Ascending aorta (tissue), 2 donors: ENCODE measurements at places on chromosomes 7 and 10.

DNA sequence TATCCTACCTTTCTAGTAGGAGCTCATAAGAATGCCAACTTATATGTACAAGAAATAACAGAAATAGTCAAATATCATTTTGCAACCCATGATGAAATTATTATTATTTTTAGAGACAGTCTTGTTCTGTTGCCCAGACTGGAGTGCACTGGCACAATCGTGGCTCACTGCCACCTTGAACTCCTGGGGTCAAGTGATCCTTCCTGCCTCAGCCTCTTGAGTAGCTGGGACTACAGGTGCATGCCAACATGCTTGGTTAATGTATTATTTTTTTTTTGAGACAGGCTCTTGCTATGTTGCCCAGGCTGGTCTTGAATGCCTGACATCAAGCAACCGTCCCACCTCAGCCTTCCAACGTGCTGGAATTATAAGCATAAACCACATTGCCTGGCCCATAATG is 44.8 kb downstream of the TNPO3 start:
- DNase-seq = no peak

DNA sequence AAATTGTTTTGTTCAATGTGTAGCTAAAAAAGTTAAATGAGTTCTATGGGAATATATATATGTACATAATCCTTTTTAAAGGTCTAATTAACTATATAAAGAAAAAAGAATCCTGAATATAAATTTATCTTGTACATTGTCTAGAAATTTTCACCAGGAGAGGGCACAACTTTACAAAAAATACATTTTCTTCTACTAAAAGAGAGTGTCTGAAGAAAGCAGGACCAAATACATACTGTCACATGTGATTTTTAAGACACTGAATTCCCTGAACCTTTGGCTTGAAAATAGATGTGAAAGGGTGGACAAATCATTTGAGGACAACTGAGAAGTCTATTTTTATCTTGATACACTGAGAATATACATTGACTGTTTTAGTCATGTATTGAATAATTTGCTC is 204.3 kb downstream of the DGKB start:
- no peak for DNase-seq

GRCh38 chr7:20783700-20784387 is 2.8 kb downstream of the SP8 start:
- DNase-seq = no peak

DNA sequence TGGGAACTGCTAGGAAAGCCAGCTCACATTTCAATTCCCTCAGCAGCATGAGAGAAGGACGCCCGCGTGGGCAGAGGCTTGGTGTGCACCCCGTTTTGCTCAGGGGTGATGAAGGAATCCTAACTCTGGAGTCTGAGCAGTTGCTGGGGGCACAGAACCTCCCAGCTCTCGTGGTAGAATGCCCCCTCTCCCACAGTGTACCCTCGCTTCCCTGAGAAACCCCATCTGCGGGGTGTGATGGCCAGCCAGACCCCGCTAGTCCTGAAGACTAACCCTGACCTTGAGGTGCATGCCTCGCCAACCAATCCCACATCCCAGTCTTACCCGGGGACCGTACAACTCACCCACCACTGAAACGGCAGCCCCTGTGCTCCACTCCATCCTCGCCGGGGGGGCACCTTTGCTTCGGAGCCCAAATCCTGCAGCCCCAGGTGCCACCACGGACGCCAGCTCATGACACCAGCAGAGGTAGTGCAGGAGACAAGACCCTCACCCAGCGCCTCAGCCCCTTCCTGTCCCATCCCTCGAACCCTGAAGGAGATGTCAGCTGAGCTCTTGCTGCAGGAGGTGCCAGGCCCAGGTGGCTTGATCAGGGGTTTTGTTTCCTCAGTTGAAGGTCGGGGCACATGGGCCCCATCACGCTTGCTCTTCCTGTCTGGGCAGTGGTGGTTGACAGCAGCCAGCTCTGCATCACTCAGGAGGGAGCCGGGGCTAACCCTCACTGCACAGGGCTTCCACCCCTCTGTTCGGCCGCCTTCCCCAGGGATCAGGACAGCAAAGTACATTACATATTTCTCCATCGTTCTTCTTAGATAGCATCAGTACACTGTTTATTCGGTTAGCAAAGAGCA is 236.5 kb downstream of the MGMT start:
- no peak for DNase-seq

DNA sequence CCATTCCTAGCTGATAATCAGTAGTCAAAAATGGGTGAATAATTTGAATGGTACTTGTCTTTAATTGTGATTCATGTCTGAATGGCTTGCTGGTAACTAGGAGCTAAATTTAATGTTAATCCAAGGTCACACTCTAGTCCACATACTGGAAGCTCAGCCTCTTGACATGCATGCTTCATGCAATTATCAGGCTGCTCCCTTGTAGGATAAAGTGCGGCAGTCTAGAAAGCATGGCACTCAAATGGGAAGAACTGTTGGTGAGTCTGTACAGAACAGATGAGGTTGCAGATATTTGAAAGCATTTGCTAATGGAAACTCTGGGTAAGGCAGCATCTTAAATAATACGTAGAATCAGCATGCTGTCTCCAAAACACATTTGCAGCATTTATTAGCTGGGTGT is 499.4 kb downstream of the AUTS2 start:
- no peak for DNase-seq

DNA sequence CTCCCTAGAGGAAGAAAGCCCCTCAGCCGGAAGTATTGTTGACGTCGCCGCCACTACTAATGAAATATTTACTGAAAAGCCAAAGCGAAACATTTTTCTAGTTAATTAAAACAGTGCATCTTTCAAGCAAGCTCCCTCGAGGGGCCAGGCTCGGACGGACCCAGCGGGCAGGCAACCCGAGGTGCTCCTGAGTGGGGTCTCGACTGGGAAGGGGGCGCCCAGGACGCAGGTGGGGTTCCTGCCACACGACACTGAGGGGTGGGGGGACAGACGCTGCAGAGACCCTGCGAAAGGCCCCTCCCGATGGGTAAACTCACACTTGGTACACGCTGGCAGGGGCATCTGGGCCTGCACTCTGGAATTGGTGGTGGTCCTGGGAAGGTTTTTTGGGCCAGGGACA is 72.4 kb upstream of the ADGRA1 start:
- DNase-seq = no peak

DNA sequence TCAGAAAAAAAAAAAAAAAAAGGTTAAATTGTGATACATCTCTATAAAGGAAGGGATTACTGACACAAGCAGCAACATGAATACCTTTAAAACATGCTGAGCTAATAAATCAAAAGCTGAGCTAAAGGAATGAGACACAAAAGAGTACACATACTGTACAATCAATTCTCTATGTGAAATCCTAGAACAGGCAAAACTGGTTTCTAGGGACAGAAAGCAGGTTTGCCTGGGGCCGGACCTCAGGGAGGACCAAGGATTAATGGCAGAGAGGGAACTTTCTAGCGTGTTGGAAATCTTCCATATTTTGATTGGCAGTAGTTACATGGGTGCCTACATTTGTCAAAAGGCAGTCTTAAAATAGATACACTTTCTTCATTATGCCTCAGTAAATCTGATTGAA is 52.5 kb downstream of the KLRG2 start:
- DNase-seq = no peak

DNA sequence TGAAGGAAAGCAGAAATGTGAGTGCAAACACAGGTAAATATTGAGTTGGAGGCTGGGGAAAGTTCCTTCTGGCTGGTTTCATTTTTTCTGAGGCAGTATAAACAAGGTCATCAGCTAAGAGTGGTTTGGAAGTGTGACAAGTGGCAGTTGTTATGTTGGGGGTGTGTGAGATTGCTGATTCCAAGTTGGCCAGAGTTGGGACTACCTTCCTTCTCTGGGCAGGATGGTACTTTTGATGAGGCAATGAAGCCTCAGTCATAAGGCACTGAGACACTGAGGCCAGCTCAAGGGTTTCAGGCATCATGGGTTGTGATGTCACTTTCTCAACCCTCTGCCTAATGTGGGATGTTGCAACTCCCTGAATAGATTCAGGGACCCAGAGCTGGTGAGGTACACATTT is 8.2 kb upstream of the PTTG1IP2 start:
- no peak for DNase-seq

- no peak for DNase-seq
Observed at GRCh38 chr10:104690101-104690500, 49.0 kb downstream of the SORCS3 start.

GRCh38 chr7:142272841-142273240 is 15.0 kb upstream of the PRSS58 start:
- DNase-seq = no peak

GRCh38 chr7:98569691-98570337 is 47.3 kb upstream of the NPTX2 start:
- DNase-seq = no peak

- DNase-seq = no peak
Observed at GRCh38 chr7:123828805-123829204, 16.2 kb upstream of the HYAL4 start.

DNA sequence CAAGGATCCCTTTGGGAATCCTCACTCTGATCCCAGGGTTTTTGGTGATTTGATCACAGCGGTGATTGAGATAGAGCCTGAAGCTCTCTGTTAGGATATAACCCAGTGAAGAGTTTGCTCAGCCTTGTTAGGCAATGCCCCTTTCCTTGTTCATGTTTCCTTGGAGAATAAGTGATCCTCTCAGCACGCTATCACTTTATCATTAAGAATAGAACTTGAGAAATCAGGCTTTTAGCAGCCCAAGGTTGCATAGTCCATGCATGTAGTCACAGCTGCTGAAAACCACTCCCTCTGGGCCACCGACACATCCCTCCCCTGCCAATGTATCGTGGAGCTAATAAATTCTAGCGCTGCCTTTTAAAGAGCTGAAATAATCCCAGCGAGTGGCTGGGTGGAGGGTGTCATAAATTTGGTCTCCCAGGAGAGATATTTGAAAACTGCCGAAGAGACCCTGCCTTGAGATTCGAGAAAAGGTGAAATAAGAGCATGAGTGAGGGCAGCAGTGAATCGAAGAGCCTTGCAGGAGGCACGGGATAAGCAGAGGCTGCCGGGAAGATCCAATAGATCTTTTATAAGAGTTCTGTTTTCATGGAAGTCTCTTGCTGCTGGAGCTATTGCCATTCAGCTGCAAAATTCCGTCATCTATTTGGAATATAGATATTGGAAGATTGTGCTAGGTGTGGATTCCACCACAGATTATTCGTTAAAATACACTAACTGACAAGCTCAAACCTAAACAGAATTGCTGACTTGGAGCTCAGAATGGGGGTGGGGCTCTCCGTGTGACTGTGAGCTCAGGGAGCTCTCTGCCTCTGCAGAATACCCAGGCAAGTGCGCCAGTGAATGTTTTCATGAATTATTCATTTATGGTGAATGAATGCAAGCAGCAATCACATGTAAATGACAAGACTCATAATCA is 249.8 kb downstream of the TRIL start:
- no peak for DNase-seq

- DNase-seq = no peak
Observed at GRCh38 chr10:119309423-119309770, 102.0 kb downstream of the GRK5 start.

- DNase-seq = no peak
Observed at GRCh38 chr7:97096661-97097060, 20.8 kb upstream of the SDHAF3 start.

- no peak for DNase-seq
Observed at GRCh38 chr7:114790521-114790920, 131.4 kb upstream of the MDFIC start.

- no peak for DNase-seq
Observed at GRCh38 chr7:133545618-133546017, 292.7 kb downstream of the EXOC4 start.

GRCh38 chr7:131007439-131008330 is 273.7 kb upstream of the KLF14 start:
- DNase-seq = peak; percentile 79

DNA sequence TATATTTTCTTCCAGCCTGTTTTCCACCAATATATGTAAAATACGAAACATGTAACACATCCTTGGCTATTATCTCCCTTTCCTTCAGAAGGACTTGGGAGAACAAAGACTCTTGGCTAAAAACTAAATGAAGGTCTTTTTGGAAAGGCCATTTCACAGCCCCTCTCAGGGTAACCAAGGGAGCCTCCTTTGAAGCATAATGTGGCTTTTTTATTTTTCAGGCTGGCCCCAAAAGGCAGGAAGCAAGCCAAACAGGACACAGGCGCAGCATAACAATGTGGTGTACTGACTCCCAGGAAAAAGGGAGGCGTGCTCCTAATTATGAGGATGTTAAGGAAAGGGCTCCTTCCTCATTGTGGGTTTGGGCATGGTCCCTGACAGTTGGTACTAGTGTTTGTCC is 30.3 kb upstream of the CCSER2 start:
- DNase-seq = no peak

DNA sequence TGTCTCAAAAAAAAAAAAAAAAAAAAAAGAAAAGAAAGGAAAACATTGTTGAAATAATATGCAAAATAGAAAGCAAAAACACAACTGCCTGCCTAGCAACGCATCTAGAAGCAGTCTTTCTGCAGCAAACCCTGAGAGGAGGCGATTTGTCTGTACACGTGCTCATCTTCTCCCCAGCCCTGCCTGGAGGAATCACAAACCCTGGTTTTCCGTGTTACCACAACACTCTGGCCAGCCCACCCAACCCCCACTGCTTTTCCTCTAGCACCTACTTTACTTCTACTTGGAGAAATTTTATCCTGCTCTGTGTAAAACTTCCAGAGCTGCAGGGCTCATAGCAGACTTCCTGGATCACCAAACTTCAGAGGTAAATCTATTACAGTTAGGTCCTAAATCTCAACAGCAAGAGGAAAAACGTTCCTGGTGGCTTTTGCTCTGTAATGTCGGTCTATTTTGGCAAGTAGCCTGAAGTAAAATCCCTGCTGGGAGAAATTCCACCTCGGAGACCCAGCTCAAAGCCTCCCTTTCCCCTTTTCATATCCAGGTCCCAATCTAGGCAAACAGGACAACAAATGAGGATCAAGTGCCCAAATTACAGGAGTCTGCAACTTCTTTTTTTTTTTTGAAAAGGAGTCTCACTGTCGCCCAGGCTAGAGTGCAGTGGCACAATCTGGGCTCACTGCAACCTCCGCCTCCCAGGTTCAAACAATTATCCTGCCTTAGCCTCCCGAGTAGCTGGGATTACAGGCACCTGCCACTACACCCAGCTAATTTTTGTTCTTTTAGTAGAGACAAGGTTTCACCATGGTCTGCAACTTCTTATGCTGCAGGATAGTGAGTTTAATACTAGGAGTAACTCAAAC is 91.6 kb downstream of the DNMBP start:
- no peak for DNase-seq

GRCh38 chr10:122344741-122345258 is 29.7 kb upstream of the PLEKHA1 start:
- DNase-seq = no peak

DNA sequence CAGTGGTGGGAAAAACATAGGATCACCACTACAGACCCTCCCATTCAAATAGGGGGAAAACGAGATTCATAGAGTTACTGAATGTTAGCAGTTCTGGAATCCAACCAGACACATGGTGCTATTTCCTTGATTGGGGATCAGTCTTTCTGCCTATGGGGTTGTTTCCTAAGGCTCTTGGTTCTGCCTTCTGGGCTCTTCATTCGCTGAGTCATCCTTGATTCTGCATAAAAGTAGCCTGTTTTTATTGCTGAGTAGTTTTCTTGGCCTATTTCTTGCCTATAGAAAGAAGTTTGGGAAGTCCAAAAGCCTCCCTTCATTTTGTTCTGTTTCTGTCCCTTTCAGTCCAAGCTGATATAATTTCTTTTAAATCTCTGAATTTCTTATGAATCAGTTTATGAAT is 99.3 kb upstream of the OIT3 start:
- DNase-seq = no peak
